ENCODE measurements at places on chromosomes 16 and 17.
A peak's percentile ranks its signal among the peaks of the same experiment; 100 is the strongest.

GRCh38 chr16:4052801-4053293, 63.4 kb downstream of the ADCY9 start:
- DNase-seq = no peak

- peak; percentile 79 for DNase-seq
Observed at GRCh38 chr17:8126491-8127066, 2.7 kb upstream of the HES7 start.

DNA sequence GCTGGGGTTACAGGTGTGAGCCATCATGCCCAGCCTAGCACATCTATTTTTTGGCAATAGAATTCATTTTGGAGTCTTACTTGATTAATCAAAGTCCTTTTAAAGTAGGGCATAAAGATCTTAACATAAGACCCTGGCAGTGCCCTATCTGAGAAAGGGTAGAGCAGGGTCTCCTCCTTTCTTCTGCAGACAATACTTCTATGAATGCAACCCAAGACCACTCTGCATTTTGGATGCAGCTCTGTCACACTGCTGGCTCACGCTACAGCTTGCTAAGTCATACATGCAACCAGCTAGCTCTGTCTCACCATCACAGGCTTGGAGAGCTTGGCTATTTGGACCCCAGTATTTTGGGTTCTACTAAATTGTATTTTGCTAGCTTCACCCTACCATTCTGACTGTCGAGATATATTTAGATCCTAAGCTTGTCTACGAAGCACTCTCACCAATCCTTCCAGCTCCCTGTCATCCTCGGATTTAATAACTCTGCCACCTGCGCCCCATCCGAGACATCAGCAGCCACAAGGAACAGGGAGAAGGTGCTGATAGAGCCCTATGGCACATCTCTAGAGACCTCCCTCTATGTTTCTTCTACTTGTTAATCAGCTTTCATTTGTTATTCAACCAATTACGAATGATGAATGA, 45.1 kb downstream of the RBFOX3 start:
- no peak for DNase-seq

- DNase-seq = no peak
Observed at GRCh38 chr17:76238847-76239537, 1.3 kb downstream of the RNF157 start.

GRCh38 chr17:82845163-82845807, 5.5 kb upstream of the ZNF750 start:
- DNase-seq = no peak

GRCh38 chr16:15493466-15494180, 59.2 kb downstream of the BMERB1 start:
- DNase-seq = no peak

- no peak for DNase-seq
Observed at GRCh38 chr16:12618515-12618914, 185.2 kb downstream of the CPPED1 start.

- peak; percentile 58 for DNase-seq
Observed at GRCh38 chr17:61461586-61461966, 9.4 kb downstream of the TBX4 start.
